NCI-H2107 (cell line): ENCODE measurements at places on chromosomes 2 and 18.
A peak's percentile ranks its signal among the peaks of the same experiment; 100 is the strongest.

DNA sequence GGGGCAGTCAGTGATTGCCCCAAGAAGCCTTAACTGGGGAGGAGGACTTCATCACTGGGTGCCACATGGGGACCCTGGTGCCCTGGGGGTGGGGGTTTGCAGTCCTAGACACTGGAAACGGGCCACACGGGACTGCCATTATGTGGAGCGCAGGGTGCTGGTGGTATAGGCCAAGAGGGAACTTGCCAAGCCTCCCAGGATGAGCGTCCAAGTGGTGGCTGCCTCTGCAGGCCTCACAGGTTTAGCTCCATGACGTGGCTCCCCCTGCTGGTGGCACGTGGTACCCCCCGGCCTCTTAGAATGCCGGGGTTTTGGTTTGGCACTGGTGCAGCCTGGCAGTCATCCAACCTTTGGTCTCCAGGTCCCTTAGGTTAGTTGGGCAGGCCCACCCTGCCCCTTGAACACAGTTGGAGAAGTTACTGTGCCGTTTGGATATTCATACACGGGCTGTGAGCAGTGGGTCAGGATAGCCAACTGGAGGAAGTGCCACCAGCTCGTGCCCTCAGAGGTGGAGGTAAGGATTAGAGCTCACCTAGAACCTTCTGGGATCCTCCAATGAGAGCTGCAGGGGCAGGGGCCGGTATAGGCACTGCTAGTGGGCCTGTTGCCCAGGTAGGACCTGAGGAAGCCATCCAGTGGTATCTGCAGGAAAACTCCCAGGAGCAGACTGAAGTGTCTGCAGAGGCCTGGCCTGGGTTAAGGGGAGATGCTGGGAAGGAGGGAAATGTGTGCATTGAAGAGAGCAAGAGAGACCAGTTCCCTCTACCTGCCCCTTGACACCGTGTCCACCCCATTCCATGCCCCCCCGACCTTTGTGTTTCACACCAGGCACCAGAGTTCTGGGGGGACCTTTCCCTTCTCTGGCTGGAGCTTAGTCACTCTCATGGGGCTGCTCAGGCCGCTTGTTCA lies 5.7 kb downstream of the PTMA start:
- peak; percentile 87 for DNase-seq

- no peak for DNase-seq
Measured at GRCh38 chr2:222057347-222058073, 241.3 kb downstream of the PAX3 start.

GRCh38 chr2:218745559-218746469 lies 35.2 kb downstream of the TTLL4 start:
- DNase-seq, result no peak

DNA sequence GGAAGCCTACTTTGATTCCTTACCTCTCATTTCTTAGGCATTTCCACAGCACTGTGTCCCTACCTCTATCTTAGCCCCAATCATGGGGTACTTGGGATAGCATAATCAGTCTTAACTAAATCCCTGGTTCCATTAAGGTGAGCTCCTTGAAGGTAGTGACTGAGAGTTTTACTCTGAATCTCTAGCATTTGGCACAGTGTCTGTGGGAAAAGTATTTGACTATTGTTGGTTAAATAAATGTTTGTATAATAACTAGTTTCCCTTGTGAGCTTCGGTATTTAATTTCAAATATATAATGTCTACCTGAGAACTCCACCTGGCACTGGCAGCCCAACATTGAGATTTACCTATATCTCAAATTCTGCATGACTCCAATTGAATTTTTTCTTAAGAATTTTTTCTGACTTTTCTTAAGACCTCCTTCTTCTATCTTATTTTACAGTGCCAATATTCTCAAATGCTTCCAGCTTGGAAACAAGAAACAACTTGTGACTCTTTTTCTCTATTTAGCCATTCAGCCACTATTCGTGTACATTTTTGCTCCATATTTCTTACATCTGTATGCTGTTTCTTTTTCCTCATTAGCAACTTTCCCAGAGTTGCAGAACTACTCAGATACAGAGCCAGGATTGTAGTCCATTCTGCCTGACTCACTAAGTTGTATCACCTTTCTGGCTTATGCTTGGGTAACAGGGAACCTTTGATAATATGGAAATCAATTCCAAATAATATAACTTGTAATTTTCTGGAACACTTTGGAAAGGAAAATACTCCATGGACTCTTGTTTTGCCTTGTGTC lies 214.0 kb upstream of the NT5C1B start:
- no peak for DNase-seq

- DNase-seq, result no peak
Measured at GRCh38 chr2:121735518-121736074, 1.1 kb downstream of the NIFK start.

- DNase-seq, result no peak
Measured at GRCh38 chr2:237201461-237202287, 116.0 kb downstream of the COPS8 start.

DNA sequence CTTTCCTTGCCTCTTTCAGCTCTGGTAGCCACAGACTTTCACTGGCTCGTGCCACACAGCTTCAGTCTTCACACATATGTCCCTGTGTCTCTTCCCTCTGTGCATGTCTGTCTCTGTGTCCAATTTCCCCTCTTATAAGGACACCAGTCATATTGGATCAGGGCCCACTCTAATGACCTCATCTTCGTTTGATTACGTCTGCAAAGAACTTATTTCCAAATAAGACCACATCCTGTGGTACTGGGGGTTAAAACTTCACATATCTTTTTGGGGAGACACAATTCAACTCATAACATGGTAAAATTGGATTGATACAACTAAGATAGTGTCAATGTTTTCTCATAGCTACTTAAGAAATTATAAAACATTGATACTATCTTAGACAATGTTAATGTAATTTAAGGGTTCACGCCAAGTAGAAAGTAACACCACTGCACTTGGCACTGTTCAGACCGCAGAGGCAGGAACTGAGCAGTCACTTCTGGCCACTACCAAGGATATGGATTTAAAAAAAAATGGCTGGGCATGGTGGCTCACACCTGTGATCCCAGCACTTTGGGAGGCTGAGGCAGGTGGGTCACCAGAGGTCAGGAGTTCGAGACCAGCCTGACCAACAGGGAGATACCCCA lies 119.6 kb upstream of the EPAS1 start:
- no peak for DNase-seq

DNA sequence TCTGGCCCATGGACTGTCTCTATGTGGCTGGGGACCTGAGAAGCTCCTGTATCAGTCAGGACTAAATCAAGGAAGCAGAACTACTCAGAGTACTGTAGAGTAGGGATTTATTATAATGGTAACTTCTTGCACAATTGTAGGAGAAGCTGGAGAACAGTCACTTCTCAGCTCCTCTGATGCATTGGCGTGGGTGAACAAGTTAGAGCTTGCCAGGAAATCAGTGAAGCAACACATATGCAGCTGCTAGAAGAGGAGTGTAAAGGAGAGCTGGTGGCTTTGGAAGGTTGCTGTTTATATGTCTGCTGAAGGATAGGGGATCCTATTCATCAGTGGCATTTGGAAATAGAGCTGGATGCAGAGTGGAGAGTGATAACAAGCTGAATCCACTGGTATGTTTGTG lies 215.5 kb upstream of the CWC22 start:
- DNase-seq, result no peak

DNA sequence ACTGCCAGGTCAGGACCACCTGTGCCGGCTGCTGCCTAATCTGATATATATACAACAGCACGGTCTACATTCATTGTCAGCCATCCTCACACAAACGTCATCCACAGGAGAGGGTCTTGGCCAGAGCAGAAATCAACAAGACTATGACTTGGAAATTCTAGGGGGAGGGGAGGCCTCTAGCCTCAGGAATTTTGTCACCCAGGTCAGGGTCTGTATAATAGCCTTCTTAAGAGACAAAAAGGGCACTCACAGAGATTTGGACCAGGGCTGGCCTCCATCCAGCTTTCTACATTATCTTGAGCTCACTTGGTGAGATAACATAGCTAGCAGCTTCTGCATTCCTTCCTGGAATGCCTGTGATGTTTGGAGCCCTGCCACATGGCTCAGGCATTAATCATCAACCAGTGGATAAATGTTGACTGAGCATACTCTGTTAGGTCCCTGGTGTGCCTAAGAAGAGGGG lies 50.4 kb upstream of the CTIF start:
- no peak for DNase-seq

DNA sequence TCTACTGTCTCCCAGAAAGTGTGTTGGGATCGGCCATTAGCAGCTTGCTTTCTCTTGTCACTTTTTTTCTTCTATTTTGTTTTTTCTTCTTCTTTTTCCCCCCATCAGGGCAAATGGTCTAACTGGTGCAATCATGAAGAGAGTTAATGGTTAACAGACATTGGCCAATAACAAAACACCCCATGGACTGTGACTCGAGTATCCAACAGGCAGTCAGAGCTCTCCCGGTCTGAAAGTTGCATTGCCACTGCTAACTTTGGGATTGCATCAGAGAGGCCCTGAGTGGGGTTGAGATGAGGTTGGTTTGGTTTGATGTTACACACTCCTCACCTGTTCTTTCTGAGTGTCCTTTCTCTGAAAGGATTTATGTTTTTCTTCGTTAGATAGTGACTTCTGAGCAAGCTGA lies 12.9 kb upstream of the SNORC start:
- DNase-seq, result no peak

DNA sequence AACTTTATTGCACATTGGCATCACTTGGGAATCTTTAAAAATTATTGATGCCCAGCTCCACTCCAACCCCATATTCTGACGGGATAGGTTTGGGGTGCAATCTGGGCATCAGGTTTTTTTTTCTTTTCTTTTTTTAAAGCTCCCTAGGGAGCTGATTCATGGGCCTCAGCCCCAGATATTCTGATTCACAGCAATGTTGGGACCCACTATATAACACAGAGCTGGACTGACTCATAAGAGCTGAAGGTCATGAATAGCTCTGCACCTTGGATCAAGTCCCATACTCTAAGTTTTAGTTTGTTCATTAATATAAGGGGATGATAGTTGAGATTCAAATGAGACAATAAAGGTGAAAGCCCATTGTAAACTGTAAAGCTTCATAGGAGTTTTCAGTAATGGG lies 191.1 kb upstream of the REV1 start:
- no peak for DNase-seq

- no peak for DNase-seq
Measured at GRCh38 chr2:208042041-208042440, 16.7 kb upstream of the PLEKHM3 start.

GRCh38 chr2:147068071-147068470 lies 776.8 kb upstream of the ACVR2A start:
- DNase-seq, result no peak

- no peak for DNase-seq
Measured at GRCh38 chr18:79484661-79485621, 89.2 kb downstream of the NFATC1 start.

DNA sequence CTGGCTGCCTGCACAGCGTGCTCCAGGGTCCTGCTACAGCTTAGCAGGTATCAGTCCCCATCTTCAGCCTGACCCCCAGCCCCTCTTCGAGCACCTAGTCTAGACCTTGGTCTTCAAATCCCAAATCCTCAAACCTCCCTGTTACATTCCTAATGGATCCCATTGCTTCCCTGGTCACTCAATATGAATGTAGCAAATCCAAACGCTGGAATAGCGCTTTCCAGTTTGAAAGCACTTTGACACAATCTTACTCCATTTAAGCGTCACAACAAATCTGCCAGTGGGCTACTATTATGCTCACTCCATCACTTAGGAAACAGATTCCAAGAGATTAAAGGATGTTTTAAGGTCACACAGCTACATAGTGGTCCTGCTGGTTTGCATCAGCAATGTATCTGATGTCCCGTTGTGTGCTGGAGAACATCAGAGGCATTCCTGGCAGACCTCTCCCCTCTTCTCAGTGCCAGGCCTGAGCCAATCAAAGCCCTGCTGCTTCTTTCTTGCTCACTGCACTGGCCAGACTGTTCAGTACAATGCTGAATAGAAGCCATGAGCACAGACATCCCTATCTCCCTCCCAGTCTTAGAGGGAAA lies 11.1 kb upstream of the INO80C start:
- no peak for DNase-seq

- DNase-seq, result no peak
Measured at GRCh38 chr2:217907266-217907665, 95.5 kb downstream of the TNS1 start.

GRCh38 chr2:128365217-128365905 lies 46.7 kb upstream of the HS6ST1 start:
- no peak for DNase-seq

GRCh38 chr2:237478979-237479378 lies 8.1 kb upstream of the MLPH start:
- no peak for DNase-seq

GRCh38 chr2:232438951-232439757 lies 16.8 kb upstream of the ALPI start:
- no peak for DNase-seq

DNA sequence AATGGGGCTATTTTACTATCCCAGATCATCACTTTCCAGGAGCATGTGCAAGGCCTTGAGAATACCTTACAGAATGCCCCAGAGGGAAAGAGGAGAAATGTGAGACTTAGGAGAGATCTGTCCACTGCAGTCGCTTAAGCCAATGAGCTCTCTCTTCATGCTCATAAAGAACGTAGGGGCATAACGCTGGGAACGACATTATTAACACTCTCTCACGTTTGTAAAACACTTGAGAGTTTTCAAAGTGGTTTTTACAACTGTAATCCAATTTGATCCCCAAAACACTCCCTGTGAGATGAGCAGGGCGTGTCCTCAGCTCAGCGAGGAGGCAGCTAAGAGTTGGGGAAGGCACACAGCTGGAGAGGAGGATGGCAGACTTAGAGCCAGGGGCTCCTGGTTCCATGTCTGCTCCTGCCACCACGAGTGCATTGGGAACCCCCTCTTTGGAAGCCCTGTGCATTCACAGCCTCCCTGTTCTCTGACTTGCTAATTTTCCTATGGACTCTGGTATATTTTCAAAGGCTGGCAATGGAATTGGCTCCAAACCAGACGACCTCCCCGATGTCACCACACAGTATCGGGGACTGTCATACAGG lies 97.4 kb downstream of the PLB1 start:
- DNase-seq, result no peak

GRCh38 chr2:200211643-200212042 lies 94.8 kb upstream of the SPATS2L start:
- no peak for DNase-seq

DNA sequence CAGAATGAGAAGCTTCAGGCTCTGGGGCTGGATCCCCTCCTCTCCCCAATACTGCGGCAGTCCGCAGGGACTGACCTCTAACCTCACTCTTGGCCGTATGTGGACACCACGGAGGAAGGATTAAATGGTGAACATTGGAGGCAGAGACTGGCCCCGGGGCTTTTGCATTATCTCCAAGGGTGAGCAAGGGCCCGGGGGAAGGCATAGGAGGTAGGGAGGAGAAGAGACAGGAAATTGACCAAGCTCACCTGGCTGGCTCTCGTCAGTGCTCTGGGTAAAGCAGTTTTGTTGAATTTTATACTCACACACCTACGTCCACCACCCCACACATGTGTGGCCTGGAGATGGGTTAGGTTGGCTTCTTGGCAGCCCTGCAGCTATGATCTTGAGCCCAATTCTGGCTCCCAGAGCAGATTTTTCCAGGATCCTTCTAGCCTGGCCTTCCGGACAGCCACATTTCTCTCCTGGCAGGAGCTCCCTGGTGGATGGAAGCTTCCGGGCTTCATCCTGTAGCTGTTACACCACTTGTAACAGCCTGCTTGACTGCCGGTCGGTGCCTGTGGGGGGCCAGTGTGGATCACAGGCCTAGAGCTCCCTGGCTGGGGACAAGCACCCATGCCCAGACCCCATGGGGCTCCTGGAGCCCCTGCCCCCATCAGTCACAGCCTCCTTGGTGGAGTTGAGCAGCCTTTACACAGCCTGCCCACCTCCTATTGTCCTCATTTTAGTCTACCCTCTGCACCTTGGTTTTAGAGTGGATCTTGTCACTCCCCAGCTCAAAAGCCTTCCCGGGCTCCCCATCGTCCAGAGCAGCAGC lies 7.6 kb downstream of the ITM2C start:
- DNase-seq, result no peak
